CD4-positive, alpha-beta T cell (primary cell): ENCODE measurements at places on chromosomes 12 and 14.
A peak's percentile ranks its signal among the peaks of the same experiment; 100 is the strongest.

DNA sequence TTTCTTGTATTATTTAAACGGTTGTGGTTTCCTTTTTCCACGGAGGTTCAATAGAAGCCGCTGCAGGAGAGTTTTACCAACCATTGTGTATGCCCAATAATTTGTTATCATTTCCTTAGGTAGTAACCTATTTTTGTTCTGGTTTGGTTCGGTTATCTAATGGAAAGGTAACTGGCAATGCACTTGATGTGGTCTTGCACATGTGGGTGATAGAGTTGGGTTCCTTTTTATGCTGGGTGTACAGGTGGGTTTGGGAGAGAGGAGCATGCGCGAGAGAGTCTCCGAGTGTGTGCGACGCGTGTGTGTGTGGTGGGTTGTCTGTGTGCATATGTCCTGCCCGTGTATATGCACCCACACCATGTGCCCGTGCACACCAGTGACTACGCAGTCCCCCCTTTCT is 102.7 kb upstream of the FKBP4 start:
- no peak for DNase-seq

DNA sequence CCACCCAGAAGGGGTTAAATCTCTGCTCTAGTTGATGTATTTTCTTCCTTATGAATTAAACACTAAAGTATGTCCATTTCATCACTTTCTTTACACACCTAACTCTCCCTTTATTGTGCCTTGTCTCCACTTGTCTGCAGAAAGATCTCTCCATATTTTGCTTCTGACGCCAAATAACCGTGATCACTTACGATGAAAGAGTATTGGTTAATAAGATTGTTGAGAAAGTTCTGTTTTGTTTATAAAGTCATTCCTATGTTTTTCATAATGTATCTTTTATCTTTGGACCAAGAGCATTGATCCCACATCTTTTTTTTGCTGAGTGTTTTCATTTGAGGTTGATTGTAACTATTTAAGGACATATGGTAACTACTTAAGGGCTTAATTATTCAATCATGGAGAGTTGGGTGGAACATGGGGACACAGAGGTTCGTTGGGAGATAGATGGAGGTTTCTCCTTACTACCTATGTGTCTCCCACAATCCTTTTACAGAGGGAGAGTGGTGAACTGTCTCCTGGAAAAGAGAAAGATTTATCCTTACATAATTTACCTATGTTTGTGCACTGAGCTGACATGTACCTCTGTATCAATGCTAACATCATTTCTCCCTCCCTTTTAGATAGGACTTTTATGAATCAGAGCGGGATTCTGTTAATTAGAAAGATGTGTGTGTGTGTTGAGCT is 120.7 kb upstream of the SLC38A2 start:
- no peak for DNase-seq

GRCh38 chr14:100819829-100820475 is 6.0 kb upstream of the MEG3 start:
- DNase-seq: no peak

- DNase-seq: no peak
These were observed 3.0 kb upstream of the PLEKHG6 start for GRCh38 chr12:6307529-6307928.

DNA sequence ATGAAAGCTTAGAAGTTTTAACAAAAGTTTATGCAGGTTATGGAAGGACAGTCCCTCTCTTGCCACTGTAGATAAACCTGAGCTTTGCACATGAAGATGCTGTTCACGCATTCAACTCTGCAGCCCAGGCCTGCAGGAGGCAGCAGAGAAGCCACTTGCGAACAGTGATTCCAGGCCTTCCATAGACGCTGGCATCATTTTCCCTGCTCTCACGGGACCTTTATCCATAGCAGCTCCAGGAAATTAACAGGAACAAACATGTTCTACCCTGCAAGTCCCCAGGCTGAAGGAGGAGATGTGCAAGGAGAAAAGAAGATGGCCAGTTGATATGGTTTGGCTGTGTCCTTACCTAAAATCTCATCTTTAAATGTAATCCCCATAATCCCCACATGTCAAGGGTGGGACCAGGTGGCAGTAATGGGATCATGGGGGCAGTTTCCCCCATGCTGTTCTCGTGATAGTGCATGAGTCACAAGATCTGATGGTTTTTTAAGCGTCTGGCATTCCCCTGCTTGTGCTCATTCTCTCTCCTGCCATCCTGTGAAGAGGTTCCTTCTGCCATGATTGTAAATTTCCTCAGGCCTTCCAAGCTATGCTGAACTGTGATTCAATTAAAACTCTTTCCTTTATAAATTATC is 2.0 kb downstream of the ERP27 start:
- no peak for DNase-seq

DNA sequence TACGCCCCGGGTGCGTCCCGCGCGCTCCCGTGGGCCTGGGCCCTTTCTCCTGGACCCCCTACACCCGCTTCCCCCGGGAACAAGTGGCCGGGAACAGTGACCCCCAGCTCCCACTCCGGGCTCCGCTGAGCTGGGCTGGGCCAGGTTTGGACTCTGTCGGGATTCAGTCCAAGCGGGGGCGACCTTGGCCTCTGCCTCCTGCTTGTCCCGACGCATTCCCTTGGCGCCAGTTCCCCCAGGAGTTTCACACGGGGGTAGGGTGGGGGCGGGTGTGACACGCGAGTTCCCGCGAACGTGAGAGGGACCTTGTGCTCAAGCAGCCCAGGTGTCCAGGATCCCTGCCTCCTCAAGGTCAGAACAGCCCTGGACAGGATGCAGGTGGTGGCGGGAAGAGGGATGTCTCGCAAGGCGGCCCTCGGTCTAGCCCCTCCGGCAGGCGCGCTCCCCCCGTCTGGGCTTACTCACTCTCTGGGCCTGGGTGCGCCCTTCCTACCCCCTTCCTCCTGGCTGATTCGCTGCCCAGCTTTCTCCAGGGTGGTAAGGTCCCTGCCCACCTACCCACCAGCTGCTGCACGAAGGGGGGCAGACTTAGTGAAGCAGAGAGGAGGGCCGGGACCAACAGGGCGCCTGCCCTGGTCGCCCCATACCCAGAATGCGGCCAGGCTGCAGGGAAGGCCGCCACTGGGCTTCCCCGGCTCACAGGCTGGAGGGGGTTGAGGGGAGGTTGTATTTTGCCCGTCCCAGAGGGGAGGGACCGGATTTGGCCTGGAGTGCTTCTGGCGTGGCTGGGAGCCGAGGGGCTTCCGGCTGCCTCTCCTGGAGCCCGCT is 862 bp downstream of the CRIP2 start:
- peak; percentile 33 for DNase-seq

- no peak for DNase-seq
These were observed 20.7 kb downstream of the KRT85 start for GRCh38 chr12:52346593-52346992.

DNA sequence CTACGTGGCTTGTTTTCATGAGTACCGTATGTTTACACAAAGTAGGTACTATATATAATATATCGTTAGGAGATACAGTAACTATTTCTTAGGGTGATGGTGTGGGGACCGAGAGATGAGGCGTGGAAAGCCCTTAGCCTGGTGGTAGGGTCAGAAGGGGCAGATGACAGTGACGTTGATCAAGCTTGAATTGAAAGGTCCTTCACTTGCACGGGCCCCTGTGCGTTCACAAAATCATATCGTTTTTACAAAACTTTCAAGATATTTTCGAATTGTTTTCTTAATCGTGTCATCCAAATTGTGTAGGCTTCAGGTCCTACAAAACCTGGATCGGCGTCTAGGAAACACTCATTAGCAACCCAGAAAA is 881 bp upstream of the SOS2 start:
- no peak for DNase-seq

DNA sequence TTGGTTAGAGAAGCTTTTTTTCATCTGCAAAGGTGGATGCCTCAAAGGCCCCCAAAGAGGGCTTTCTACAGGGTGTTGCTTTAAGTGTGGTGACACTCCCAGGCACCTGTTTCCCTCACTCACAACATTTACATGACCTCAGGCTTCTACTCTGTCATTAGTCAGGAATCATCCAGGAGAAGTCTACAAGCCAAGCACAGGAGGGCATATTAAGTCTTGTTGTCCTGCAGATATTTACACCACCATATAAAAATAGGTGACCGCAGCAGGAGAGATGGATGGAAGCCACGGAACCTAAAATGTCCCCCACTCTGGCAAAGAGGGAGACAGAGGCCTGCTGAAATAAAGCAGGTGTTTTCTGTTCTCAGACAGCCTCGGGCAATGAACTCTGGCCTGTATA is 7.5 kb upstream of the DPF3 start:
- no peak for DNase-seq

DNA sequence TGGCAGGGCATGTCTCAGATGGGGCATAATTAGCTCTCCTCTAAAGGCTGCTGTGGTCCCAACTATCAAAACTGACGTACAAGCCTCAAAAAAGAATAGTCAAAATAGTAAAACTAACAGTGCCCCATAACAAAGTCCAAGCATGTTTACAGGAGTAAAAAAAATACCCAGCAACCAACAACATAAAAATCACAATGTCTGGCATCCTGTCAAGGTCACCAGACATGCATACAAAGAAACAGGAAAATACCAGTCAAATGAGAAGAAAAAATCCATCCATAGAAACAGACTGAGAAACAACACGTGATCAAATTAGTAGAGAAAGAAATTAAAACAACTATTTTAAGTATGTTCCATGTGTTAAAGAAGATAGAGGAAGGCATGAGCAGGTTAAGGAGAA is 131.2 kb upstream of the C14orf180 start:
- no peak for DNase-seq

DNA sequence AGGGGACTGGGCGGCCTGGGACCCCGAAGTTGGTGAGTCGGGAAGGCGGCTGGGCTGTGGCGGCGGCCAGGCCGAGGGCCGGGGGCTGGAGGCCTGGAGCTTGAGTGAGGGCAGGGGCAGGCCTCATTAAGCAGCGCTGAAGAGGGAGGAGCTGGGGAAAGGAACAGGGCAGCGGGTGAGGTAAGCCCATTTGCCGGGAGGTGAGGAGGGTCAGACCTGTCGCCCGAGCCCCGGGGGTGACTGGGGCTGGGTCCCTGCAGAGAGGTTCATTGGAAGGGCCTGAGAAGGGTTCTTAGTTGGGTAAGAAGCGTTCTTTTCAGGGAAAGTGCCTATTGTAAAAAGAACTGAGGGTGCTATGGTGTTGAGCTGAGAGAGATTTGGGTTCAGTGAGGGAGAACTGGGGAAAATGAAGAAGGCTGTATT is 441 bp downstream of the RAB5B start:
- DNase-seq: no peak

GRCh38 chr12:91053951-91054715 is 3.7 kb downstream of the KERA start:
- DNase-seq: no peak

- no peak for DNase-seq
These were observed 155.0 kb upstream of the TMEM132C start for GRCh38 chr12:128111951-128112350.

DNA sequence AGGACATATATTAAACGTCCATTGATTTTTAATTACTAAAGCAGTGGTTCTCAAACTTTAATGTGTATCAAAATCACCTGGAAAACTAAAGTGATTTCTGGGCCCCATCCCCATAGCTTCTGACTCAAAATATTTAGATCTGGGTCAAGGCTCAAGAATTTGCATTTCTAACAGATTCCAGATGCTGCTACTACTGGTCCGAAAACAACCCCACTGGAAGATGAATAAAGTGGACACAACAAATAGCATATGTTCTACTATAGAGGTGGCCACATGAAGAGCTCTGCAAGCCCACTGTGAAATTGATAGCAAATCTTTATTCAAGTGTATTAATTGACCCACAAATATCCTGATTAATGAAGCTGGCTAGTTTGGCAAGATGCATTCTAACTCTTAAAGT is 69.4 kb downstream of the SPATA7 start:
- DNase-seq: no peak

DNA sequence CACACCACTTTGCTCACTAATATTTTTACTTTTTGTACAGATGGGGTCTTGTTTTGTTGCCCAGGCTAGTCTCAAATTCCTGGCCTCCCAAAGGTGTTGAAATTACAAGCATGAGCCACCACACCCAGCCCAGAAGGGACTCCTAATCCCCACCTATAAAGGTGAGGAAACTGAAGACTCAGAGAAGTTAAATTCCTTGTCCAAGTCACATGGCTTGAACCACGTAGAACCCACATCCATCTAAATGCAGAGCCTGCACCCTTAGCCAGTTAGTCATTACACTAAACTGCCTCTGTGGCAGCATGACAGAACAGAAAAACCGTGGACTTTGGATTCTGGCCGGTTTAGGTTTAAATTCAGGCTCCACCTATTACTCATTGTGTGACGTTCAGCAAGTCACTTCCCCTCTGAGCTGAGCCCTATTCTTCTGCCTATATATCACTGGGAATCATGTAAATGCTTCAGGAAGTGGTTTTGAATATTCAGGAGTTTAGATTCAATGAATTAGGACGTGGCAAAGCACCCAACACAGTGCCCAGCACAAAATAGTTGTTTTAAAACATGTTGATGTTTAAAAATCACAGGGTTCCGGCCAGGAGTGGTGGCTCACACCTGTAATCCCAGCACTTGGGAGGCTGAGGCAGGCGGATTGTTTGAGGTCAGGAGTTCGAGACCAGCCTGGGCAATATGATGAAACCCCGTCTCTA is 3.0 kb upstream of the CORO1C start:
- no peak for DNase-seq

DNA sequence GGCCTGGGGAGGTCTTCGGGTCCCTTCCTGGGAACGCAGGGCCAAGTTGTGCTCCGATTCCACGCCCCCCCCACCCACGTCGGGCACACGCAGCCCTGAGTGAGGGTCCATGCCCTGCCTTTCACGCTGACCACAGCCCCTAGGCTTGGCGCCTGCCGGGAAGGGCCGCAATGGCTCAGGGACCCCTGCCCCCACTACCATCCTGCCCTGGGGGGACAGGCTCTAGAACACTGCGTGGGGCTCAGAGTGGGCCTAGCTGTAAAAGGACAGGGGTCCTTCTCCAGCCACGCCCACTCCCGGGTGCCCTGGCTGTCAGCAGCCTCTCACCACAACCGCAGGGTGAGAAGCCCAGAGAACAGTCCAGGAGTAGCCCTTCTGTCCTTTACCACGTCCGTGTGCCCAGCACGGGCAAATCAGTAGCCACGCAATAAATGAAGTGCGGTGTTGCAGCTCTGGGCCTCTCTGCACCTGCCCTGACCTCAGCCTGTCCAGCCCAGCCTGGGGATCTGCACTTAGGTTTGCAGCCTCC is 9.4 kb upstream of the GPR68 start:
- DNase-seq: no peak

DNA sequence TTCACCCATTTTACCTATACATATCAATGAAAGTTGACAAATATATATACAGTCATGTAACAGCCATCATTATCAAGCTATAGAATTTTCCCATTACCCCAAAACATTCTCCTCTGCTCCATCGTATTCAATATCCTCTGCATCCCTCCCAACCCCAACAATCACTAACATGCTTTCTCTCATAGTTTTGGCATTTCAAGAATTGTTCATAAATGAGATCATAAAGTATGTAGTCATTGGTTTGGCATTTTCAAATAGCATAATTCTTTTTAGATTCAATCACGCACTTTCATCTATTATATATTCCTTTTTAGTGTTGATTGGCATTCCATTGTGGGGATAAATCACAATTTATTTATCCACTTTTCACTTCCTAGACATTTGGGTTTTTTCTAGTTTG is 866.0 kb upstream of the TMEM132C start:
- no peak for DNase-seq

- no peak for DNase-seq
These were observed 33.7 kb downstream of the MAPK1IP1L start for GRCh38 chr14:55085060-55085660.
